ENCODE measurements at places on chromosomes 13 and 19.

DNA sequence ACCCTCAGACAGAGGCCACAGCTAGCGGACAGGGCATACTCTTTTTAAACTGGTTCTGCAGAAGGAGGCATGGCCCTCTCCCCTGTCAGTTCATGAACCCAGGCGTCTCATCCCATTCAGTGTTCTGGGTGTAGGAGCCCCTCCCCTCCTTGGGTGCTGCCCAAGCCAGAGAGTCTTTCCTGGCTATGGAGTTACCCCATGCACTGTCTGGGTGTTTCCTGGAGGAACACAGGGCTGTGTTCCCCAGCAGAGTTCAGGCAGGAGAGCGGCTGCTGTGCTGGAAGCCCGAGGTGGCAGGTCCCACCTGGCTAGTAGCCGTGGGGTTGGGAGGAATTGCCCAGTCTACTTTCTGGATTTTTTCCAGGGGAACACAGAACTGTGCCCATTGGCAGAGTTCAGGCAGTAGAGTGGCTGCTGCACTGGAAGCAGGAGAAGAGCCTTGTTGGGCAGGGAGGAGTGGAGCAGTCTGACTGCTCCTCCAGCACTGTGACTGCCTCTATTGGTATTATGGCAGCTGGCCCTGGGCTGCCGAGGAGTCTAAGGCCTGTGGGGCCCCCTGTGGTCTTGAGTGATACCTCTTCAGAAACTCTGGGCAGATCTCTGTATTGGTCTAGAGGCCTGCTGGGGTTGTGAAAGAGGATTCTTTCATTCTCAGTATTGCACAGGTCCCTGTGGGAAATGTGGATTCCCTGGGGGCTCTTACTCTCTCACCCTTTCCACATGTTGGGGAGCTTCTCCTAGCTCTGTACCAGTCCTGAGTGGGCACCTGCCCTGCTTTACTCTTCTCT, 168.3 kb downstream of the PCDH20 start:
- no peak for DNase-seq

DNA sequence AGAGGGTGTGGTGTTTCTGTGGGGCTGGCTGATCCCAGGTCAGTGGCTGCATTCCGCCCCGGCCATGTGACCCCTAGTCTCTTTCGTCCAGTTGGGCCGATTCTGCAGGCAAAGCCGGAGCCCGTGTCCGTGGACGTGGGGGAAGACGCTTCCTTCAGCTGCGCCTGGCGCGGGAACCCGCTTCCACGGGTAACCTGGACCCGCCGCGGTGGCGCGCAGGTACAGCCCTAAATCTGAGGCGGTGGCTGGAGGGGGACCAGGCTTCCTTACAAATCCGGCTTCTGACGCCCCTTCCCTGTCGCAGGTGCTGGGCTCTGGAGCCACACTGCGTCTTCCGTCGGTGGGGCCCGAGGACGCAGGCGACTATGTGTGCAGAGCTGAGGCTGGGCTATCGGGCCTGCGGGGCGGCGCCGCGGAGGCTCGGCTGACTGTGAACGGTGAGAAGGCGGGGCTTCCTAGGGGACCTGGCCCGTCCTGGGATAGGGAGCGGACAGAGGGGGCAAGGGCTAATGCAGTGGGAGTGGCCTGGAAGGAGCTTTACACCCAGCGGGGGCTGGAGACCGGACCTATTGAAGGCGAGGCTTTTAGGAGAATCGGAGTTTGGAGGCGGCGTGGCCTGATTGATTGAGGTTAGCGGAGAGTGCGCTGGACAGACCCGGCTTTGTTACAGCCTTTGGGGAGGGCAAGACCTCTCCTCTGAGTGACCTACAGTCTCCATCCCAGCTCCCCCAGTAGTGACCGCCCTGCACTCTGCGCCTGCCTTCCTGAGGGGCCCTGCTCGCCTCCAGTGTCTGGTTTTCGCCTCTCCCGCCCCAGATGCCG, 4.3 kb downstream of the KIRREL2 start:
- no peak for DNase-seq

DNA sequence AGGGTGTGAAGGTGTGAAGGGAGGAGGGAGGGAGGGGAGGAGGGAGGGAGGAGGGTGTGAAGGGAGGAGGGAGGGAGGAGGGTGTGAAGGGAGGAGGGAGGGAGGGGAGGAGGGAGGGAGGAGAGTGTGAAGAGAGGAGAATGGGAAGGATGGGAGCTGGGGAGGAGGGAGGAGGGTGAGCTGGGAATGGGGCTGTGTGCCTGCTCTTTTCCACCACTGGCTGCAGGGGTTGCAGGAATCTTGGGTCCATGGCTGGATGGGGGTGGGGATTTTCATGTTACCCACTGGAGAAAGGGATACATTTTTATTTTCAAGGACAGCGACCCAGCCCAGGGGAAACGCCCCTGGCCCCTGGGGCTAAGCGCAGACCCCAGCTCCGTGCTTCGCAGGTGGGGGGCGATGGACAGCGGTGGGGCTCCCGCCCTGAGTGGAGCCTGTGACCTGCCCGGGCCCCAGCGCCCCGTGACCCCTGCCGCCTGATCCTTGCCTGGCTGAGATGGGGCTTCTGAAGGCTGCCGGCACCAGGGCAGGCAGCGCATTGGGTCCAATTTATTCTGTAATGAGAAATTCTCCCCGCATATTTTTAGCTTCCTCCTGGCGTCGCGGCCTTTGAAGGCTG, 3.0 kb upstream of the EFNA2 start:
- no peak for DNase-seq

GRCh38 chr19:3514930-3515329, 8.8 kb downstream of the FZR1 start:
- DNase-seq = no peak
